RCC 7860 (cell line): ENCODE measurements at places on chromosomes 11 and 22.

- no peak for DNase-seq
Observed at GRCh38 chr11:114273071-114273470, 23.1 kb upstream of the NNMT start.

DNA sequence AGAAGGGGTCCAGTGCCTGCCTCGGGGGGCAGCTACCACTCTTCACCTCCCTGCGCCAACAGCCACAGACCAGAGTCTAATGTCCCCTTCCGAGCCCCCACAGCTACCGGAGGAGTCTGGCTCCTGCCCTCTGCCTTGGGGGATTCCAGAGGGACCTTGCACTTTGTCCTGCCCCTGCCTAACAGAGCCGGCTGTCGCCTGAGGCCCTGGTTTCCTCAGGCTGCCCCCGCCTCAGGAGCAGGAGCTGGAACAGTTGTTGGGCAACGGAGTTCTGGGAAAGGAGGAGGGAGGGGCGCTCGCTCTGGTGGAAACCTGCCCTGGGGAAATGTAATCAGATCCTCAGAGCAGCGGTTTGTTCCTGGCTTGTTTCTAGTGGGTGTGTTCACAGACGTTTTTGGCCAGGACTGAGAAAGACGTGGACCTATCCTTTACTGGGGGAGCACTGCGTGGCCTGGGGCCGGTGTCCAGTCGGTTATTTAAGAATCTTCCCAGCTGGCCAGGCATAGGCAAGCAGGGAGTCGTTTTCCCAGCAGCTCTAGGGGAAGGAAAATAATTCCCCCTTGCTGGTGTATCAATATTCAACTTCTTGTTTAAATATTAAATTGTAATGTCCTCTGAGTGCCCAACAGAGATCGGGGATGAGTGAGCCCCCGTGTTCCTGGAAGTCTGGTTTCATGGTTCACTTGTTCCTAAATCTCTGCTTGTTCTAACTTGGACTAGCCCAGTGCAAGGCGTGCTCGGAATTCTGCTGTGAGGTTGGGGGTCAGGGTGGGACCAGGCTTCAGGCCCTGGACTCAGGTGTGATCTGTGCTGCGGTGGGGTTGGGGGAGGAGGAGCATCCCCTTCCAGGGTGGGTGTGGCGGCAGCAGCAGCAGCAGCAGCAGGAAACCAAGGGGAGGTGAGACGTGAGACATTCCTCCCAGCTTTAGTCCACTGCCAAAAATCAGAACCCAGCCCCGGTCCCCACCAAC lies 32.1 kb downstream of the A4GALT start:
- DNase-seq: peak; percentile 69

DNA sequence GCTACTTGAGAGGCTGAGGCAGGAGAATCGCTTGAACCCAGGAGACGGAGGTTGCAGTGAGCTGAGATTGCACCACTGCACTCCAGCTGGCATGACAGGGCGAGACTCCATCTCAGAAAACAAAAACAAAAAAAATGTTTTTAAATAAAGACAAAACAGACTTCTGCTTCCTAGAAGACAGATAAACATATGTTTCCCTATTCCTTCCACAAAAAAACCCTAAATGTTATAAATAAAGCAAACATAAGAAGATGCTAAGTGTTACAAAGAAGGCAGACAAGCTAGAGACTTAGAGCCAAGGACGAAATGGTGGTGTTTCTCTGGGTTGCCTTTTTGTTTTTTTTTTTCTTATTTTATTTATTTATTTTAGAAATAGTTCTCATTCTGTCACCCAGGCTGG lies 5.6 kb upstream of the CLDN5 start:
- no peak for DNase-seq

DNA sequence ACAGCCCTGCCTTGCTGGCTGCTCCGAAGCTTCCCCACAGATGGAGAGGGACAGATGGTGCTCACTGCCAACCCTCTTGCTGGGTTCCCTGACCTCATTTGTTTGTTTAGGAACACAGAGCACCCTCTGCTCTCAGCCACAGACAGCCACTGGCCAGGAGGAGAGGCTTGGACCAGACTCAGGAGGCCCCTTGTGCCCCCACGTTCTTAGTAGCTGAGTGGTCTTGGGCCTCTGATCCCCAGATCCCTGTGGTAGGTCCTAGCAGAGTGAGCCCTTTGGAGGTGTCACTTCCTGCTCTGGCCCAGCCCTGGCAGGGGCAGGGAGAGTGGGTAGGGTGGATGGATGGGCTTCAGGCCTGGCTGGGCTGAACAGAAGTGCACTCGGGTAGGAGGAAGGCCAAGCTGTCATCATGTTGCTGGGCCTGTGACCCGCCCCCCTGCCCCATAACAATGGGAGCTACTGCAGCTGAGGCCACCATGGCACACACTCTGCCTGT lies 84.0 kb downstream of the DHCR7 start:
- no peak for DNase-seq

- no peak for DNase-seq
Observed at GRCh38 chr11:14075118-14076078, 112.9 kb downstream of the SPON1 start.

DNA sequence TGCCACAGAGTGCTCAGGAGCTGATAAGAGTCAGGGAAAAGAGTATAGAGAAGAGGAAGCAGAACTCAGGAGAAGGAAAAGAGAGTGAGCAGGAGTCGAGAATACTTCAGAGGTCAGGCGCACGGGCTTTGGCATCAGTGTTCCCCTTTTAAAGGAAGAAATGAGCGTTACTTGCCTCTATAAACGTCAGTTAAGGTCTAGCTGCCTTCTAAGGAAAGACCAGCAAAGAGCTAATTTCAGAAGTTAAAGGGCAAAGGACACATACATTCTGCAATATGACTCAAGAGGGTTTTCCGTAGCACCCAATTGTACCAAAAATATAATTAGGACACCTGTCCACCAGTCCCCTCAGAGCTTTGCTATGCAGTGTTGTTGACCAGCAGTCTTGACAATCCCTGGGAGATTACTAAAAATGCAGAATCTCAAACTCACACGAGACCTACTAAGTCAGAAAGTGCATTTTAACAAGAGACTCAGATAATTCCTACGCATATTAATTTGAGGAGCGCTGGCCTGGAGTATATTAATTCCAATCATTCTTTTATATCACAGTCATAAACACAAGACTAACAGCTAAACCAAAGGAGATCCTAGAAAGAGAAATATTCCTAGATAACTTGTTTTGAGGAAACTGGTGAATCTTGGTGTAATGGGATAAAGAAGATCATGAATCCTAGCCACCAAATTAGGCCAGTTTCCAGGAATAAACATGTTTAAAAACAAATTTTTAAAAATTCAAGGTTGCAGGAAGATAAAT lies 249.0 kb downstream of the CADM1 start:
- no peak for DNase-seq

DNA sequence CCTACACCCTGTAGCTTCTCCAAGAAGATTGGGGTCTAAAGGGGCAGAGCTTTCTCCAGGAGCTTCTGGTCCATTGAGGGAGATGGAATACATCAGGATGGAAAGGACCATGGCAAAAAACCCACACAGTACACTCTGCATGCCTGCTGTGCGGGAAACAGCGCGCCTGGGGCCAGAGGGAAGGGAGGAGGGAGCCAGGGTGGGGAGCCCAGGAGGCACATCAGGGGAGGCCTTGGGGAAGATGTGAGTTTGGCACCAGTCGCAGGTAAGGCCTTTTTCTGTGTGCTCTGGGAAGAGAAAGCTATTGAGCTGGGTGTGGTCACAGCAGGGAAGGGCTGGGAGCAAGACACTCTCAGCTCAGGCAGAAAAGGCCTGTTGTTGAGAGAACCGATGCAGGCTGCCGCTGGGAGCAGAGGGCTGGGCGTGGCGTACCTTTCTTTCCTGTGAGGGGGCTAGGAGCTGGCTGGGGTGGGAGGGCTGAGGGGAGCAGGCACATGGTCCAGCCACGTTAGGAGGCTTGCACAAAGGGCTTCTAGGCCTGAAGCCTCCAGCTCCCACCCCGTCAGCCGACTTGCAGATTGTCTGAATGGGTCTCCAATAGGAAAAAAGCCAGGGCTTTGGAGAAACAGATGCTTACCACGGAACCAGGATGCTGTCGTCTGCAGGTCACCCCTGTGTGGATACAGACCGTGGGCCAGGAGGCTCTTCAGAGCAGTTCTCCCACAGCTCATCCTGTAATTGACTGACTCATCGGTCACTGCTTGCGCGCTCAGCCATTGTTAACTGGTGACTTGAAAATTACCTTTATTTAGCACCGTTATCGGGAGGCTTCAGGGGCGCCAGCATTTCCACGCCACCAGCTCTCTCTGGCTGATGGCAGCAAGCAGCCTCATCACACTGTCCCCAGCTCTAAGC lies 237.3 kb downstream of the ST3GAL4 start:
- DNase-seq: no peak

DNA sequence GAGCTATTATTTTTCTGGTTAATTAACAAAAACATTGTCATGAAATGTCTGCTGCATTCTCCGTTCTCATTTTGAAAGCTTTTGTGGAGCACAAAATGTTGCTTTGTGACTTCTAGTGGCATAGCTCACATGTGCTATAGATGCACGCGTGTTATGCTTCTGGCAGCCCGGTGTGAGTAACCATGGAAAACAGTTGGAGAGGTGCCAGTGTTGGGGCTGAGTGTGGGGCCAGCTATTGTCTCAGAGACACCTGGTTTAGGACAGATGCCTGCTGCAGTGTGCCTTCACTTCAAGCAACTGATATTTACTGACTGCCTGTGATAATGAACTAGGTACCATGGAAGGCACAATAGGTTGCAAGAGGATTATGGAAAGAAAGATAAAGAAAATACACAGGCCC lies 760.6 kb downstream of the NTM start:
- DNase-seq: no peak

DNA sequence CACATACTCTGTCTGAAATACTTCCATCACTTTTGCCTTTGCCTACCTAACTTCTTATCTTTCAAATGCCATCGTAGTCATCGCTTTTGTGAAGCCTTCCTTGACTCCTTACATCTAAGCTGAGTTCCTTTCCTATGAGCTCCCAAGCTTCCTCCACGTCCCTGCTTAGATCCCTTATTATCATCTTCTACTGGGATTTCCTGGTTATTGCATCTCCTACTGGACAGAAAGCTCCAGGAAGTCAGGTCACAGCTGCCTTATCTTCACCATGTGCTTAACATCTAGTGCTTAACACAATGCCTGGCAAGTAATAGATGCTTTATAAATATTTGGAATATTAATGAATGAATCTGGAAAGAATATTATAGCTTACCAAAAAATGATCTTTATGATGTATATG lies 5.9 kb downstream of the YPEL4 start:
- no peak for DNase-seq

GRCh38 chr11:105923252-105923651 lies 98.8 kb downstream of the MSANTD4 start:
- no peak for DNase-seq

- no peak for DNase-seq
Observed at GRCh38 chr11:2461253-2461955, 16.6 kb downstream of the KCNQ1 start.

DNA sequence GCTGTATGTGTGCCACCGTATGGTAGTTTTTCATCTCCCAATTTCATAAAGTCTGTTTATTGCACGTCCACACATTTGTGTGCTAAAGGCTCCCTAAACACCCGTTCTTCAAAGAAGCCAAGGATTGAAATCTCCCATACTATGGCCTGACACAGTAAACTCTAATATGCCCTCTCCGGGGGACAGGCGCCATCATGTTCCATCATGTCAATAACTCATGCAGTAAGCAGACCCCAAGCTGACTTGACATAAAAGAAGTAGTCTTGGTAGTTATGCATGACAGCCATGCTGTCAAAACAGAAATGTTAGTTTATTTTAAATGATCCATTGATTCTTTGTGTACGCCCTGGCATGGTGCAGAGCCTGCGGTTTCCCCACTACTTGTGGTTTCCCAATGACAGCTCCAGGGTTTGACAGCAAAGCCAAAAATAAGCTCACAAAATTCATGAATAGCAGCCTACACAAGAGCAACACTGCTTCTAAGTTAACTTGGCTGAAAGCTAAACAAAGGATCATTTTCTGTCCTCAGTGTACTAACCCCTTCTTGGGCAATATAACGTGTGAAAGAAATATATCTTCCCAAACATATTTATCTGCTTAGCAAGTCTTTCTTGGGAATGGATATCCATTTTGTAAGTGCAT lies 56.5 kb upstream of the CABP7 start:
- DNase-seq: no peak

GRCh38 chr11:37504060-37504611 lies 906.1 kb upstream of the RAG2 start:
- peak; percentile 98 for DNase-seq

DNA sequence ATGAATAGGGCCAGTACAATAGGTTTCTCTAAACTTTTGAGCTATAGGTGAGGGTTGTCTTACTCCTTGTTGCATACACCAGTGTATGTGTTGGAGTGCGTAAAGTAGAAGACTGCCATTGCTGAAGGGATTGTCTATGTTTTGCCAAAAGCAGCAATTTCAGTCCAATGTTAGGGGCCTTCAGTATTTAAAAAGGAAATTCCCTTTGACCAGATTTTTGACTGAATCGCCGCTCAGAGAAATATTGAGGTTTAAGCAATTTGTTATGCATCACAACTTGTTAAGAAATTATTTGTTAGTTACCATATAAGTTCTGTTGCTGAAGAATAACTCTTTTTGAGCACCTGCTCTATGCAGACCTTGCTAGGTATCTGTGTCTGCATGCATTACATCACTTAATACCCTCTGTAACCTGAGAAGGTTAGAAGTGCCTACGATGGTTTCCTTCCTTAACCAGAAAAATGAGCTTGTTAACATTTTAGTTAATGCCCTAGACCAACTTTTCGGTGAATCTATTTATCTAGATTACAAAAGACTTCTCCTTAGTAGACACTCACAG lies 33.9 kb downstream of the MMP20 start:
- no peak for DNase-seq

DNA sequence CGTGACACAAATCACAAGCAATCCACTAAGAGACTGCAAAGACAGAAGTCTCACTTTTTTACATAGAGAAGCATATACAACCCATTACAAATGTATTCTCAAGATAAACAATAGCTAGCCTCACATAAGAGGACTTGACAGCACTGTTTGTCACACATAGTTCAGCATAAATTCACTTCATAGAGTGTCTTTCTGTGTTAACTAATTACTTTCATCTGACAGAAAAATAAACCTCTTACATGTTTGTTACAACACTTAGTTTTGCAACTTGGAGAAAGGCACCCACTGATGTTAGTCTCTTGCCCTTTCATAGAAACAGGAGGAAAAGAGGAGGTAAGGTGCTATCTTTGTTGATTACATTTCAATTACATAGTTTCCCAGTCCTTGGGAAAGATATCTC lies 2221.9 kb upstream of the RAG2 start:
- DNase-seq: no peak

GRCh38 chr22:37604875-37605274 lies 3.8 kb upstream of the GGA1 start:
- no peak for DNase-seq

GRCh38 chr11:79083352-79083751 lies 357.5 kb downstream of the TENM4 start:
- DNase-seq: no peak
